Neural progenitor cell (in vitro differentiated cells): ENCODE measurements at places on chromosomes 5 and 9. TPM values are rescaled to one million over a fixed set of nuclear protein-coding genes. Genes with fewer than 3 reads are reported as not detected.

DNA sequence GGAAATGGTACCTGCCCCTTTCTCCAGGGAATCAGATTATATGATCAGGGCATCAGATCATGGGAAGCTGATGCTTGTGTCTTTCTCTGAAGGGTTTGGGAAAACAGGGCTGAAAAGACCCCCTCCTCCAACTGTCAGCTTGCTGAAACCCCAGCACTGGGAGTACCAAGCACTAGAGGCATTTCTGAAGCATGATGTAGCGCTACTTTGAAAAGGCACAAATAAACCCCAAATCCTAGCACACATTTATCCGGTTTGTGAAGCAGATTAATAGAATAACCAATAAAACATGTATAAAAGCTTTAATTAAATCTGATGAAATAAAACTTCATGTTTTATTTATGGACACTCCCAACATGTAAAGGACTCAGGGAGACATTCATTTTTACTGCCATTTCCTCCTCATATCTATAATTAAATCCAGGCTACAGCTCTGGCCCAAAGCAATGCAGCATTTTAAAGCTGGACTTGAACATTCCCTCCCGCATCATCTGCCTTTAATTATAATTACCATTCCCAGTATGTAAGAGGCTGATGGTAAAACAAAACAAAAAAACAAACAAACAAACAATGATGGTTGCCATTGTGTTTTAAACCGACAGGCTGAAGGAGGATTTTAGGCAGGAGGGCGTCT is 298.2 kb upstream of the RFX3 start:
- no peak for DNase-seq
- H3K4me3 ChIP-seq, result no peak overlapping the region
- no peaks in the 10 kb centered on the region for H3K27me3 ChIP-seq

GRCh38 chr5:39219437-39219836 is at the start of gene FYB1:
TSS of gene FYB1 (minus strand) at chr5:39219563. CDS start at chr5:39202960, 16,603 bp downstream.
- no peak within 1 kb of the TSS for H3K4me3 ChIP-seq
- H3K36me3 ChIP-seq, result no peaks in the 10 kb centered on the region
- peaks cover 7% of the 10 kb centered on the region for H3K4me1 ChIP-seq
- no peak for DNase-seq
- no peak within 1 kb of the TSS for H3K27ac ChIP-seq
- no peaks in the 10 kb centered on the region for H3K27me3 ChIP-seq

GRCh38 chr5:95760273-95761191 is 29.4 kb downstream of the RHOBTB3 start:
- no peak overlapping the region for H3K27ac ChIP-seq
- no peaks in the 10 kb centered on the region for H3K4me1 ChIP-seq
- no peak overlapping the region for H3K4me3 ChIP-seq
- no peak for DNase-seq

- H3K27ac ChIP-seq, result no peak overlapping the region
- no peaks in the 10 kb centered on the region for H3K27me3 ChIP-seq
- no peak for DNase-seq
- H3K4me1 ChIP-seq, result peaks cover 7% of the 10 kb centered on the region
- no peak overlapping the region for H3K4me3 ChIP-seq
Measured at GRCh38 chr9:131657037-131657377, 82.9 kb downstream of the RAPGEF1 start.

GRCh38 chr9:103474156-103474555 is 479.0 kb downstream of the CYLC2 start:
- no peak overlapping the region for H3K27ac ChIP-seq
- H3K4me1 ChIP-seq, result no peaks in the 10 kb centered on the region
- H3K36me3 ChIP-seq, result no peaks in the 10 kb centered on the region
- DNase-seq, result no peak
- no peaks in the 10 kb centered on the region for H3K27me3 ChIP-seq

GRCh38 chr9:83920469-83920926 is 734 bp downstream of the KIF27 start:
- H3K4me3 ChIP-seq, result peak overlapping the region; percentile 69
- peaks cover 4% of the 10 kb centered on the region for H3K4me1 ChIP-seq
- H3K27me3 ChIP-seq, result no peaks in the 10 kb centered on the region
- no peak for DNase-seq

GRCh38 chr9:124502711-124503702 is 4.2 kb downstream of the NR5A1 start:
- H3K4me1 ChIP-seq, result peaks cover 6% of the 10 kb centered on the region
- peak overlapping the region; percentile 35 for H3K4me3 ChIP-seq
- H3K36me3 ChIP-seq, result no peaks in the 10 kb centered on the region
- H3K27ac ChIP-seq, result no peak overlapping the region
- peaks cover 75% of the 10 kb centered on the region for H3K27me3 ChIP-seq

DNA sequence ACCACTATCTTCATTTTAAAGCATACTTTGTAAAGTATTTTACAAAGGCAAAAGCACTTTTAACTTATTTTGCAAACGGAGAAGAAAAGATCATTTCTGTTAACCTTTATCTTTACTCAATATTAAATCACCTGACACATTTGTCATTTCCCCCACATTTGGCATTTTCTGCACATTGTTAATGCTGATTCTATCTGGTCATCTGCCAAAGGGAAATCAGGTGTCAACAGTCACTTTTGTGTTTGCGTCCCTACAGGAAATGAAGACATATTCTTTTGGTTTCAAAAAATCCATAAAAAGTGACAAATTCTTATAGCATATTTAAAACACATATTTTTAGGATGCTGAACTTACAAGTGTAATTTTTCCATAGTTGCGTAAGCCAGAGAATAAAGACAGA is 191.3 kb upstream of the TMEM161B start:
- H3K4me1 ChIP-seq, result no peaks in the 10 kb centered on the region
- H3K4me3 ChIP-seq, result no peak overlapping the region
- DNase-seq, result no peak
- no peaks in the 10 kb centered on the region for H3K36me3 ChIP-seq

GRCh38 chr5:137757634-137758033 is 3.5 kb upstream of the HNRNPA0 start:
- H3K4me1 ChIP-seq, result no peaks in the 10 kb centered on the region
- H3K27me3 ChIP-seq, result no peaks in the 10 kb centered on the region
- H3K36me3 ChIP-seq, result no peaks in the 10 kb centered on the region
- no peak overlapping the region for H3K27ac ChIP-seq
- H3K4me3 ChIP-seq, result no peak overlapping the region

GRCh38 chr9:136937186-136938001 is 7.1 kb downstream of the FBXW5 start:
- no peak for DNase-seq
- H3K27ac ChIP-seq, result no peak overlapping the region
- H3K4me3 ChIP-seq, result no peak overlapping the region
- no peaks in the 10 kb centered on the region for H3K36me3 ChIP-seq
- no peaks in the 10 kb centered on the region for H3K4me1 ChIP-seq
- H3K27me3 ChIP-seq, result no peaks in the 10 kb centered on the region

DNA sequence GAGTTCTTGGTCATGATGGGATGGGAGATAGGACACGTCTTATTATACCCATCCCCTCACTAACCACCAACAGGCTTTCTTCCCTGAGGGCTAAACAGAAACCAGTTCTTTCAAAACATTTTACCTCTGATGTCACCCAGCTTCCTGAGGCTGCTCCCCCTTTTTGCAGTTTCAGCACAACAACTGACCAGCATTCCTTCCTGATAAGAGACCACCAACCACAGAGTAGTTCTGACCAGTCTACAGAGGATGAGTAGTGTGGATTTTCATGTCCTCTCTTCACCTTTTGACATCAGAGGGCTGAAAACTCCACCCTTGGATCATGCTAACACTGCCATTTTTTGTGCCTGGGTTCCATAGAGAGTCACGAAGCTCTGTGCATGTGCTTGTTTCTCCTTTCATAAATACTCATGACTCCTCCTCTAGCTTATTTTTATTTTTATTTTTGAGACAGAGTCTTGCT is 82.6 kb downstream of the OSTF1 start:
- no peaks in the 10 kb centered on the region for H3K27me3 ChIP-seq
- H3K4me1 ChIP-seq, result no peaks in the 10 kb centered on the region
- no peak overlapping the region for H3K27ac ChIP-seq
- H3K36me3 ChIP-seq, result peaks cover 3% of the 10 kb centered on the region

GRCh38 chr9:37639109-37639762 is 11.5 kb upstream of the FRMPD1 start:
- DNase-seq, result no peak
- no peak overlapping the region for H3K27ac ChIP-seq
- H3K4me1 ChIP-seq, result no peaks in the 10 kb centered on the region
- H3K27me3 ChIP-seq, result peaks cover 11% of the 10 kb centered on the region
- H3K36me3 ChIP-seq, result no peaks in the 10 kb centered on the region

GRCh38 chr9:131692612-131693562 is 47.0 kb downstream of the RAPGEF1 start:
- peaks cover 41% of the 10 kb centered on the region for H3K4me1 ChIP-seq
- no peak overlapping the region for H3K27ac ChIP-seq

GRCh38 chr5:157186309-157187045 is 5.8 kb downstream of the ITK start:
- H3K4me1 ChIP-seq, result peaks cover 9% of the 10 kb centered on the region
- no peaks in the 10 kb centered on the region for H3K36me3 ChIP-seq
- H3K4me3 ChIP-seq, result no peak overlapping the region
- DNase-seq, result no peak
- no peak overlapping the region for H3K27ac ChIP-seq
- peaks cover 99% of the 10 kb centered on the region for H3K27me3 ChIP-seq

DNA sequence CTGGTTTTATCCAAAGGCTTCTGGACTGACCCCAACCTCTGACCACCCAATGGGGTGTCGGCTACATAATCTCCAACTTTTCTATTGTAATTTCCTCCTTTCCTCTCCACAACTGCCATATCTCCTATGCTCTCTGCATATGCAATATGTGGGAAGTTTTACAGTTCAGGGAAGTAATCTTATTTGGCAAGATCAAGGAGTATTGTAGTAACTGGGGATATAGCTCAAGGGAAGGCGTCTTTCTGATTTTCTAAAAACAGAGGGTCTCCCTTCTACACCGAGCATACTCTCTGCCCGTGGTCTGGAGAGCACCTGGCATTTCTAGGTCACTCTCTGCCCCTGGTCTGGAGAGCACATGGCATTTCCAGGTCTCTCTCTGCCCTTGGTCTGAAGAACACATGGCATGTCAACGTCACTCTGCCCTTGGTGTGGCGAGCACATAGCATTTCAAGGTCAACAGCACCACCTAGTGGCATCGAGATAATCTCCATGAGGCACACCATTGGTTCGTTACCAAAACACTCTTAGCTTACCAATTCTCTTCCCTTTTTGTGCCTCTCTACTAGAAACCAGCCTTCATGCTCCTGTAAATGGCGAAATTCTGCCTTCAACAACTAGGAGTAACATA is 616.4 kb upstream of the NUDT12 start:
- peak; percentile 63 for DNase-seq
- no peaks in the 10 kb centered on the region for H3K4me1 ChIP-seq
- H3K36me3 ChIP-seq, result no peaks in the 10 kb centered on the region
- no peak overlapping the region for H3K27ac ChIP-seq
- H3K4me3 ChIP-seq, result no peak overlapping the region
- no peaks in the 10 kb centered on the region for H3K27me3 ChIP-seq

DNA sequence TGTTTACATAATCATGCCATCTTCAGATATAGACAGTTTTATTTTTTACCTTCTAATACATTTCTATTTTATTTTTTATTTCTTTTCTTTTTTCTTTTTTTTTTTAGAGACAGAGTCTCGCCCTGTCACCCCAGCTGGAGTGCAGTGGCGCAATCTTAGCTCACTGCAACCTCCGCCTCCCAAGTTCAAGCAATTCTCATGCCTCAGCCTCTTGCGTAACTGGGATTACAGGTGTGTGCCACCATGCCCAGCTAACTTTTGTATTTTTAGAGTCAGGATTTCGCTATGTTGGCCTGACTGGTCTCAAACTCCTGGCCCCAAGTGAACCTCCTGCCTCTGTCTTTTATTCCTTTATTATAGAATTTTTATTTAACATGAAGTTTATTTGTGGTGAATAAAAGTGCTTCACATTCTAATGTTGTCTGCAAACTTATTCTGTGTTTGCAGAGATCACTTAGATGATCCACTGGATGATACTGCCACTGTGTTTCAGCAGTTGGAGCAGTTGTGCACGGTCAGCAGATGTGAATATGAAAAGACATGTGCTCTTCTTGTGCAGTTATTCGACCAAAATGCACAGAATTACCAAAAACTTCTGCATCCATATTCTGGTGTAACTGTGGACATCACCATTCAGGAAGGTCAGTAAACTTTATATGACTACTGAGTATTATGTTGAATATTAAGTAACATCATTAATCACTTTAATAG is 62.2 kb downstream of the RANBP17 start:
- H3K4me1 ChIP-seq, result no peaks in the 10 kb centered on the region
- H3K27ac ChIP-seq, result no peak overlapping the region
- H3K36me3 ChIP-seq, result peaks cover 8% of the 10 kb centered on the region

DNA sequence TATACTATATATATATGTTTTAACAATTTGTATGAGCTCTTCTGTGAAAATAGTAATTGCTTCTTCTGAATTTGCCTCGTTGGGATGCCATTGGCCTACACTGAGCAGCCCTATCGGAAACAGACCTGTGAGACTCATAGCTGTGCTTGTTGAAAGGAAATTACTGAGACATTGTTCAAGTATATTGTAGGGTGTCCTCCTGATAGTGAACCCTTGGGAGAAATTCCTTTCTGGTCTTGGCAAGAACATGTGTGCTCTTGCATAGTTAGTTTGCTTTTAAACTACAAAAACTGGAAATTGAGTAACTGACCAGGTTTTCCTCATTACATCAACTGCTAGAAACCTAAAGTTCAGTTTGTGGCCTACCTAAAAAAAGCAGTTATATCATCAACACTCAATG is 160.9 kb downstream of the LURAP1L start:
- H3K27ac ChIP-seq, result no peak overlapping the region
- H3K36me3 ChIP-seq, result no peaks in the 10 kb centered on the region
- H3K27me3 ChIP-seq, result no peaks in the 10 kb centered on the region
- H3K4me3 ChIP-seq, result no peak overlapping the region
- H3K4me1 ChIP-seq, result peaks cover 12% of the 10 kb centered on the region
- no peak for DNase-seq

DNA sequence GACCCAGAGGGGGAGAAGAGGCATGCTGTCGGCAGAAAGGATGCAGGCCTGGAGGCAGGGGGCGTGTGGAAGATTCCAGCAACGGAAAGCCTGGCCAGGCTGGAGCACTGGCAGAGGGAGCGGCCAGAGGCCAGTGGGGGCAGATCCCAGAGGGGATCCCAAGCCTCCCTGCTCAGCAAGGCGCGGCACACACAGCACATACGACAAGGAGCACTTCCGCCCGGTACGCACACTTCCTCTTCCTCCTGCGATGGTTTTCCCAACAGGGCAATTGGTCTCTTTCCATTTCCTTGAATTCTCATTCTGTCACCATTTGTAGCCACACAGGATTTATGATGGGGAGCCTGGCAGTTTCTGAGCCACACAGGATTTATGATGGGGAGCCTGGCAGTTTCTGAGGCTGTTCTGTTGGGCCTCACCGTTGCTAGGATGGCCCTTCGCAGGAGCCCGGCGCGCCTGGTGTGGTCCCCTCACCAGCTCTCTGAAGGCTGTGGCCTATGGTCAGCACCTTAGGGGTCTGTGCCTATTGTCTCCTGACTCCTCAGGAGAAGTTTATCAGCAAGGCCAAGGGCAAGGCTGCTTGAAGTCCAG is 123.5 kb upstream of the RAPGEF1 start:
- no peak overlapping the region for H3K4me3 ChIP-seq
- no peaks in the 10 kb centered on the region for H3K36me3 ChIP-seq
- H3K27me3 ChIP-seq, result no peaks in the 10 kb centered on the region

Gene NR5A1
- 1.0 and 3.3 TPM in 2 replicates for total RNA-seq

Gene OSMR
- total RNA-seq, result 0.22 and 0.58 TPM in 2 replicates

Gene CEMIP2
- 185 and 218 TPM in 2 replicates for total RNA-seq

Gene SLC25A48
- total RNA-seq, result not detected in 2 replicates

Gene RC3H2
- 49.9 and 56.7 TPM in 2 replicates for total RNA-seq

Gene TBC1D13
- total RNA-seq, result 17.1 and 19.0 TPM in 2 replicates

Gene OBP2A
- not detected in 2 replicates for total RNA-seq

Gene NMUR2
- total RNA-seq, result 0.07 TPM in 1 of 2 replicates, not detected in the other
